ENCODE measurements at places on chromosomes 1 and 21.
A peak's percentile ranks its signal among the peaks of the same experiment; 100 is the strongest.

DNA sequence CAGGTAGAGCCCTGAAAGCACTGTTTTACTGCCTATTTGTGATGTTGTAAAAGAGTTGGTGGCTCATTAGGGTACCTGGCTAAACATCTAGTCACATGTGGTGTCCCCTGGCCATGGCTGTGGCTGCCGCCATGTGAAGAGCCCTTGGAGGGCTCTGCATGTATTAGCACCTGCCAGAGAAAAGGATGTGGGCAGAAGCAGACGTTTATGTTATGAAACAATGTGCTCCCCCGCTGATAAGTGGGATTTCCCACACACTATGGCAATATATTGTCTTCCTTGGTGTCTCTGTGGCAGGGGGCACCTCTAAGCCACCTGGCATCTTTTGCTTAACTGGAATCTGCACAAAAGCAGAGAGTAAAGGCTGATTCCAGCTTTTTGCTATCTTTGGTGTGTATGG, 9.6 kb downstream of the TENT5C start:
- DNase-seq, result no peak

DNA sequence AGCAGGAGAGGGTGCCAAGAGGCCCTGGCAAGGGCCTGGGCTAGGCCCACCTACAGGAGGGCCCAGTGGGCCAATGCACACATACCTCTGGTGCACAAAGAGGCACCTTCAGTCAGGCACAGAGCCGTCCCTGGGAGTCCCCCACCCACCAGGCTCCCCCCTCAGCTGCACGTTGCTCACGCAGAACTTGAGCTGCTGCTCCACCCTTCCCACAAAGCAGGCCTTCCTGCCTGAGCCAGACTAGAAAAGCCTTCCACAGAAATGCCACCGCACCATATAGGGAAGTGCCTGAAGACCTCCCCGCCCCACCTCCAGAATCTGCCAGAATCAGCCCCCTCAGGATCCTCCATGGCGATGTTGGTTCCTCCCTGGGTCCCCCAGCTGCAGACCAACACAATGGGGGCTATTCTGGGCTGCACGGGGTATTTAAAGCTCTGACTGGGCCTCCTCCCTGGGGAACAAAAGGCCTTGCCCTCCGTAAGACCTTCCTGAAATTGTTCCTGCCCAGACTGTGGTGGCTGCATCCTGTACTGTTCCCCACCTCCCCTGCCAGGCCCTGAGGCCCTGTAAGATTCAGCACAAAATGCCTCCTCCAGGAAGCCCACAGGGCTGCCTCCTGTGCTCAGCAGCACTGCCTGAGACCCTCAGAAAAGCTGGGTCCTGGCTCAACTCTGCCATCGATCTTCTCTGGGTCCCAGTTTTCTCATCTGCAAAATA, 27.2 kb downstream of the HSPG2 start:
- no peak for DNase-seq

DNA sequence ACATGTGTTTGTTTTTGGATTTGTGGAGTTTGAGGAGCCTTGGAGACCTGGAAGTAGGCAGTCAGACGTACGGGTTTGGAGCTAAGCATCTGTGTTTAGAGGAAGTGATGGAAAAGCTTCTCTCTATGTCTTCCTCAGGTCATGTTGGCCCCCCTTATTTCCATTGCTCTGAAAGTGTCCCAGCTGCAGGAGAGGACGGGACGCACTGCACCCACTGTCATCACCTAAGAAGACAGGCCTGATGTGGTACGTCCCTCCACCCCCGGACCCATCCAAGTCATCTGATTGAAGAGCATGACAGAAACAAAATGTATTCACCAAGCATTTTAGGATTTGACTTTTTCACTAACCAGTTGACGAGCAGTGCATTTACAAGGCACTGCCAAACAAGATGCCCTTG, 66.2 kb downstream of the PGM1 start:
- no peak for DNase-seq

- no peak for DNase-seq
These were observed 93.3 kb upstream of the CD1D start for GRCh38 chr1:158087320-158087927.

- DNase-seq, result no peak
These were observed 61.3 kb downstream of the ROR1 start for GRCh38 chr1:63835128-63835527.

DNA sequence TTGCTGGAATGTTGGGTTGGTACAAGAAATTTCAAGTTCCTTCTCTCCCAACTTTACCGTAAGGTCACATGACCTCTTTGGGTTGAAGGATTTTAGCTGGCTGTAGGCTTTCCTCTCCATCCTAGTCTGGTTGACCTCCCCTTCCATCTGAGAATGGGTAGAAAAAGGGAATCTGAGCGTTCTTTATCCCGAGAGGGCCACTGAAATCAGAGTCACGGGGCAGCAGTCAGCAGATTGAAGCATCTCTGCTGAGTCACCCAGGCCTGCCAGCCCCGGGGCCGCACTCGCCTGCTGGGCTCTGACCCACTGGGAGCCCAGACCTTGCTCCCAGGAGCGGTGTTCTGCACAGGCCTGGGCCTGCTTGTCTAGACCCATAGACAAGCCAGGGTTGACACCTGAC, 31.0 kb downstream of the TMCC2 start:
- DNase-seq, result no peak

DNA sequence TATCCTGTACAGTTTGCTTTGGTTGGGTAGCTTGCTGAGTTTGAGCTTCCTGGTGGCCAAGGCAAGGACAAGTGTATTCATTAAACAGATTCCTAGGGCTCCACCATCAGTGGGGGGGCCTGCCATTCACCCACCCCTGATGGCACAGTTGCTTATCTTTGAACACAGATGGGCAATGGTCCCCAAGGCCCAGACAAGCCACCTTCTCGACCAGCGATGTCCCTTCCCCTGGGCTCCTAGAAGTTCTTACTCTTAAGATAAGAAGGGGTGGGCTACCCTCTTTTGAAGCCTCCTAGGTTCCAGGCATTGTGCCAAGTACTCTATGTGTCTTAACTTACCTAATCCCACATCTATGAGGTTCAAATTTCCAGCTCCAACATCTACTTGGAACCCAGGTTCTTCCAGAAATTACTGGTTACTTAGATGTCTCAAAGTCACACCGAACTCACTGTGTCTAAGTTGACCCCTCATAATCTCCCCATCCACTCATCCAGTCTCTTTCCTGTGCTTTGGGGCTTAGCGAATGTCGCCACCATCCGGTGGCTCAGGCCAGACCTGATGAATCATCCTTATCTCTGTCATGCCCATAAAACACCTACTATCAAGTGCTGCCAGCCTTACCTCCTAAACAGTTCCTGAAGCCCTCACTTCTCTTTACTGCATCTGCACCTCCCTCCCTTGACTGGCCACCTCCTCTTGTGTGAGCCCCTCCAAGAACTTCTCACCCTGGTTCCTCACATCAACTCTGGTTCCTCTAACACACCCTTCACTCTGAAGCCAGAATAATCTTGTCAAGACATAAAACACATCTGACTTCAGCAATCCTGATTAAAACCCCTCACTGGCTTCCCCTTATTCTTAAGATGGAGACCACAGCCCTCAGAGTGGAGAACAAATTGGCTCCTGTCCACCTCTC, 50.1 kb downstream of the KLHDC7A start:
- DNase-seq, result peak; percentile 23

DNA sequence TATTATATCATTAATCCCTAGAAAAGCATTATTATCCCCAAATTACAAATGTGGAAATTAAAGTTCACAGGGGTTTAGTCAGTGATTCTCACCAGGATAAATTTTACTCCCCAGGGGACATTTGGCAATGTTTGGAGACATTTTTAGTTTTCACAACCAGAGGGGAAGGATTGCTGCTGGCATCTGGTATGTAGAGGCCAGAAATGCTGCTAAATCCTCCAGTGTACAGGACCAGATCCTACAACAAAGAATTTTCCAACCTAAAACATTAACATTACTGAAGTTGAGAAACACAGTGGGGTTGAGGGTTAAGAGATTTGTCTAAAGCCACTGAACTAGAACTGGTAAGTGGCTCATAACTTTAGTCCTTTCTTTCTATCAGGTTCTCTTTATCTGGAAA, 162.0 kb upstream of the SYT6 start:
- DNase-seq, result no peak

GRCh38 chr1:86714159-86714558, 9.8 kb downstream of the SH3GLB1 start:
- no peak for DNase-seq

DNA sequence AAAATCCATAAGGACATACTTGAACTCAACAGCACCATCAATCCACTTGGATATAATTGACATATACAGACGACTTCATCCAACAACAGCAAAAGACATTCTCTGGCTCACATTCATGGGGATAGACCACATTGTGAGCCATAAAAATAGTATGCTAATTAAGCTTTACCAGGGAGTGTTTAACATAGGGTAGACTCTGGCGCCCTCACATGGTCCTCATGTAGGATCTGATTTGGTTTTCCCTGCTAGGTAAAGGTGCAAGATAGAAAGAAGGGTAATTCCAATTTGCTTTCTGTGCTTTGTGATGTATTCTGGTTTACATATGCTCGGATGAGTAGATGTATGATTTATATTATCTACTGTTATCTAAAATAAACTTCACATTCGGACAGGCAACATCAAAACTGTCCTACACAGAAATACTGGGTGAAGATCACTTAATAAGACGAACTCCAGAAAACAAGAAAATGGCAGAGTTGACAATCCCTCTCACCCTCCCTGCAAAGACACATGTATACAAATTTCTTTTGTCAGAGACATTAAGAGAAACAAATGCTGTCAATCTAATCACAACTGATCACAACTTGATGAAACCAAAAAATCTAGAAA, 27.7 kb downstream of the CR1L start:
- peak; percentile 56 for DNase-seq

DNA sequence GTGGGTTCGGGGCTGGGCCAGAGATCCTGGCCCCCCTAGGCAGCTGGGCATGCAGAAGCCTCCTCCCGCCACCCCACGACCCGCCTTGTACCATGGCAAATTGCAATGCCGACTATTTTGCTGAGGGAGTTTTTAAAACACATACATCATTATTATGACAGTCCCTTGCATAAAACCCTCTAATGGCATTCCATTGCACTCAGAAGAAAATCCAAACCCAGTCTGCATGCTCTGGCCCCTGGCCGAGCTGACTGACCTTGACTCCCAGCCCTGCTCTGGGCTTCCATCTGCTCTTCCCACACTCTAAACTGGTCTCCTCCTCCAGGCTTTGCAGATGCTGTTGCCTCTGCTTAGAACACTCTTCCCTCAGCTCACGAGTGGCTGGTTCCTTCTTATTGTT, 28.0 kb downstream of the PADI2 start:
- DNase-seq, result no peak

DNA sequence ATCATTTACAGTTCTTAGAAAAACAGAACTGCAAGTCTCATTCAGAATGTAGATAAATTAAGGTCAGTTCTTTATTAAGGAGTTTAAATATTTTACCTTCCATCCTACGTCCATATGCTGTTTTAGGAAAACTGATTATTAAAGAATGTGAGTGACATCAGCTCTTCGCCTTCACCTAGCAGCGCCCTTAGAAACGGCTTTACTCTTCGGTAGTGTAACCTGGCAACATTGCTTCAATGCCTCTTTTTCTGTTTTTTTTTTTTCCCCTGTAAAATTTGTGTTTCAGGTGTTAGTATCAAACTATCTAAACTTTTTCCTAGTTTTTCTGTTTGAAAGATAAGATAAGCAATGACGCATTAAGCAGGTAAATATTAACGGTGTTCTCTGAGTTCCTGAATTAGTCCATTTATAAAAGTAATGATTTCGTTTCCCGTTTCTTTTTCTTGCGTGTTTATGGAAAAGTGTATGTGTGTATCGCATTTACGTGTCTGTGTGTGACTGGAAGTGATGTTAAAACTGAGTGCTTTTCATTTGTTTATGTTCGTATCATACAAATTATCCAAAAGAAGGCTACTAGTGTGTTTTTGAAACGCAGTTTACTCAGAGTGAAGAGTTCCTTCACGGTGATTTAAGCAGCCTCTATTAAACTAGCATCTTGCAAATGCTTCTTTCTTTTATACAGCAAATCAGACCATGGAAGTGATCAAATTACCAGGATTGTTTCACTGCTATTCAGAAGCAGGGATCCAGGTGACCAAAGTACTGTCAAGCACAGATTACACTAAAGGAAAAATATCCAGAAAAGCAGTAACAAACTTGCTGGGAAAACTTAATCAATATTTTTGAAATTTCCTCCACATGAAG, 139.0 kb downstream of the SDCCAG8 start:
- no peak for DNase-seq

- DNase-seq, result no peak
These were observed 187.0 kb downstream of the TPR start for GRCh38 chr1:186188004-186188539.

Data from NCI-H1092 treated with DMSO at 0.1 percent for 48 hours (cell line).